AML-193 (cell line): ENCODE measurements at places on chromosomes 1 and 21.

DNA sequence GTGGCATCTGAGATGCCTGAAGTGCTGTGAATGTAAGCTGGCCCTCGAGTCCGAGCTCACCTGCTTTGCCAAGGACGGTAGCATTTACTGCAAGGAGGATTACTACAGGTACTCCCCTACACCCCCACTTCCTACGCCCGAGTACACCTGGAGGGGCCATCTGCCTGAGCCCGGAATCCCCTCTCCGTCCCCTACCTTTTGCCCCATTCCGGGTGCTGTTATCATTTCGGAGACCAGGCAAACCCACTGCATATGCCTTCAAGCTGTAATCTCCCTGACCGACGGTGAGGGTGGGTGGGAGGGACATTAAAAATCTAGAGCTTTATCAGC is 2.9 kb downstream of the LHX9 start:
- no peak for DNase-seq

GRCh38 chr1:58576325-58576726 is 726 bp downstream of the TACSTD2 start:
- no peak for DNase-seq

DNA sequence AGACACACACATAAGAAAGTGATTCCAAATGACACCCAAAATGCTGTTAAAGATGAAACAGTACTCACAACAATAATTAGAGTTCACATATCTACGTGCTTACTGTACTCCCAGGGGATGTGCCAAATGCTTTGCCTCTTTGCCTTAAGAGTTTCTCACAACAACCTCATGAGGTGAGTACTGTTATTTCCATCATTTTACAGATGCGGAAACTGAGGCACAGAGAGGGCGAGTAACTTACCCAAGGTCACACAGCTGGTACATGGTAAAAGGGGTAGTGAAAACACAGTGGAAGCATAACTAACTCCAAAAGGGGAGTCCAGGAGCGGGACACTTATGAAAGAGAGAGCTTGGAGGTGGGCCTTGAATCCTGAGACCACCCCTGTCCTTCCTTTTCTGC is 171.8 kb downstream of the ACTL8 start:
- no peak for DNase-seq

GRCh38 chr1:207362962-207363860 is 41.7 kb downstream of the CD55 start:
- DNase-seq = no peak

GRCh38 chr1:38547321-38547720 is 312.3 kb downstream of the RRAGC start:
- no peak for DNase-seq

DNA sequence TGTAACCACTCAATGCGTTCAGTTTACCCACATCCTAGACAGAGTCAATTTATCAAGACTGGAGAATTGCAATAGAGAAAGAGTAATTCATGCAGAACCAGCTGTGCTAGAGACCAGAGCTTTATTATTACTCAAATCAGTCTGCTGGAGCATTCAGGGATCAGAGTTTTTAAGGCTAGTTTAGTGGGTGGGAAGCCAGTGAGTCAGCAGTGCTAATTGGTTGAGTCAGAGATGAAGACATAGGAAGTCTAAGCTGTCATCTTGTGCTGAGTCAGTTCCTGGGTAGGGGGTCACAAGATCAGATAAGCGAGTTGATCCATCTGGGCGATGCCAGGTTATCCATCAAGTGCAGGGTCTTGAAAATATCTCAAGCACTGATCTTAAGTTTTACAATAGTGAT is 499.6 kb downstream of the MRPL39 start:
- DNase-seq = peak; percentile 4

GRCh38 chr1:74953622-74954021 is 180.6 kb upstream of the LHX8 start:
- DNase-seq = no peak

DNA sequence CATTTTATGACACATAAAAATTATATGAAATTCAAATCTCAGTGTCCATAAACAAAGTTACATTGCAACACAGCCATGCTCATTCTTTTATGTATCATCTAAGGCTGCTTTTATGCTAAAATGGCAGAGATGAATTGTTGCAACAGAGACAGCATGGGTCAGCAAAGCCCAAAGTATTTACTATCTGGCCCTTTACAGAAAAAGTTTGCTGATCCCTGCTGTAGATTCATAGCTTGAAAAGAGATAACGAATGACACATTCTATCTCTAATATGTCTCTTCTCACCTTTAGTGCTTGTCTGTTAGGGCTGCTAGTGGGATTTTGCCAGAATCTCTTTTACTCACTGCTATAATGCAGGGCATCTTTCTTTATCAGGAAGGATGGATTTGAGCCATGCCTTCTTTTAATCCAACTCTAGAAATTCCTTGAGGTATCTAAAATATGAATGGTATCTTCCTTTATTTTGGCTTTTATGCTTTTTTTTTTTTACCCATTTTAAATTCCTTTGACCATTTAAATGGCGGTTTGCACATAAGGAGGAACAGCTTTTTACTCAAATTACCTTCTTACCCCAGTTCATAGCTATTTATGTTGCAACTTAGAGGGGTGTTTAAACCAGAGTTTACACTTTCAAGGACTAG is 598.2 kb downstream of the PLPP3 start:
- no peak for DNase-seq

DNA sequence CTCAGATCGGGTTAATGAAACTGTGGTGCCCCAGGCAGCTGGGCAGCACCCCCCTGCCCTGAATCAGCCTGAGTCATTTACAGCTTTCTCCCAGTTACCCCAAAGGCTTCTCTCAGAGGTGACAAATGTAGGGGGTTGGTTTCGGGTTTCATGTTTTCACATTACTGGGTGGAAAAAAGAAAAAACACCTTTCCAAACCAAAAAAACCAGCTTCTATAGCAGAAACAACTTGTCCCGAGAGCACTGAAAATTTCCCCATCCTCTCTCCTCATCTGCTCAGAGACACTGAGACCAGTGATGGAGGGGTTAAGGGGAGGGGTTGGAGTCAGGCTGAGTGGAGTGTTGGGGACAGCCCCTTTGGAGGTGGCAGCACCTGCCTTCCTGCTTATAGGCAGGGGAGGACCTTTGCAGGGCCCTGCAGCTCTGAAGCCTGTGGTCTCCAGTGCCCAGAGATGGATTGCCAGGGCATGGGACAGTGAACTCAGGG is 15.6 kb downstream of the UTP11 start:
- no peak for DNase-seq

DNA sequence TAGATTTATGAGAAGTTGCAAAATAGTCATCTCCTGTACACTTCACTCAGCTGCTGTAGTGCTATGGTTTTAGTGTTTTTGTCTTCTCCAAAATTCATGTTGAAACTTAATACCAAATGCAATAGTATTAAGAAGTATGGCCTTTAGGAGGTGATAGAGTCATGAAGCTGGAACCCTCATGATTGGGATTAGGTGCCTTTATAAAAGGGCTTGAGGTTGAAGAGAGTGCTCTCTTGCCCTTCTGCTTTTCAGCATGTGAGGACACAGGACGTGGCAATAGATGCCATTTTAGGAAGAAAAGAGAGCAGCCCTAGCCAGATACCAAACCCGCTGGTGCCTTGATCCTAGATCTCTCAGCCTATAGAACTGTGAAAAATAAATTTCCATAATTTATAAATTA is 87.6 kb downstream of the CTH start:
- DNase-seq = peak; percentile 81

GRCh38 chr1:225695578-225696337 is 42.8 kb upstream of the ENAH start:
- DNase-seq = no peak

DNA sequence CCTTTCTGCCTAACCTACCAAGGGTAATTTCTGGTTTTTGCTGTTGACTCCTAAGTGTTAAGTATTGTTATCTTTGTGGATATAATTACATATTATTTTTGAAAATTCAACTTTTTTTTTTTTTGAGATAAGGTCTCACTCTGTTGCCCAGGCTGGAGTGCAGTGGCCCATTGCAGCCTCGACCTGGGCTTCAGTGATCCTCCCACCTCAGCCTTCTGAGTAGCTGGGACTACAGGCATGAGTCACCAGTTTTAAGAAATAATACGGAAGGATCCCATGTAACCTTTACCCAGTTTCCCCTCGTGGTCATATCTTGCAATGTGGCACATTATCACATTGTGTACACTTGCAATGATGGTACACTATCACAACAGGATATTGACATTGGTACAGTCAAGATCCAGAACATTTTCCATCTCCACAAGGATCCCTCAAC is 3.1 kb downstream of the CHD1L start:
- peak; percentile 35 for DNase-seq

- no peak for DNase-seq
Observed at GRCh38 chr1:148158341-148159003, 6.4 kb upstream of the NBPF11 start.

DNA sequence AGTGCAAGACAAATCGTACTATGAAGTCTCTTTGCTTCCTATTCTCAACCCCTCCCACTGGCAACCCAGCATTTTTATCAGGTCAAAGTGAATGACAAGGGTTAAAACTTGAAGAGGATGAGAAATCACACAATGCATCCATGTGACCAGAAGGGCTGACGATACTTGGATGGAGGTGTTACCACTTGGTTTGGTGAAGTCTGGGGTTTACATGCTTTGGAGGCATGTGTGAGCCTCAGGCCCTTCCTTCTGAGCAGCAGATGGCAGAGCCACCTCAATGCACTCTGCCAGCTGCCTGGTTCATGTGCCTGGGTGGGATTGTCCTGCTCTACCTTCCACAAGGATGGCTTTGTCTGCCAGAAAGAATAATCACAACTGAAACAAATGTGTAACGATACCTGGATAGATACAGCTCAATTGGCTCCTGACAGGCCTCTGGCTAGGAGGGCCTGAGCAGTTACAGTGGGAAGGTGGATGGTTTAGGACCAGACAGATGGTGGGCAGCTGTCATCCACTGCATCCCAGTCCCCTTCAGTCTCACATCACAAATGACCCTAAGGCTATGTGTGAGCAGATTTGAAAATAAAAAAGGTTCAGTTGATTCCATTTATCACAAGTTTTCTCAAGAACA is 51.5 kb upstream of the CNIH3 start:
- DNase-seq = no peak

- no peak for DNase-seq
Observed at GRCh38 chr1:41383094-41383852, 22.0 kb downstream of the FOXO6 start.

DNA sequence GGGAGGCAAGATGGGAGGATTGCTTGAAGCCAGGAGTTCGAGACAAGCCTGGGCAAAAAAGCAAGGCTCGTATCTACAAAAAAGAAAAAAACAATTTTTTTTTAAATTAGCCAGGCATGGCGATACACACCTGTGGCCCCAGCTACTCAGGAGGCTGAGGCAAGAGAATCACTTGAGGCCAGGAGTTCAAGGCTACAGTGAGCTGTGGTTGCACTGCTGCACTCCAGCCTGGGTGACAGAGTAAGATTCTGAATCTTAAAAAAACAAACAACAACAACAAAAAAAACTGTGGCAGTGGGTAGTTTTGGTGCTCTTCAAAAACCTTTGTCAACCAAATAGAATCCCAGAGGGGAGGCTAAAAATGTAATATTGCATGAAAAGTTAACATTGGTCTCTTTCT is 734 bp downstream of the PTPN22 start:
- DNase-seq = no peak

DNA sequence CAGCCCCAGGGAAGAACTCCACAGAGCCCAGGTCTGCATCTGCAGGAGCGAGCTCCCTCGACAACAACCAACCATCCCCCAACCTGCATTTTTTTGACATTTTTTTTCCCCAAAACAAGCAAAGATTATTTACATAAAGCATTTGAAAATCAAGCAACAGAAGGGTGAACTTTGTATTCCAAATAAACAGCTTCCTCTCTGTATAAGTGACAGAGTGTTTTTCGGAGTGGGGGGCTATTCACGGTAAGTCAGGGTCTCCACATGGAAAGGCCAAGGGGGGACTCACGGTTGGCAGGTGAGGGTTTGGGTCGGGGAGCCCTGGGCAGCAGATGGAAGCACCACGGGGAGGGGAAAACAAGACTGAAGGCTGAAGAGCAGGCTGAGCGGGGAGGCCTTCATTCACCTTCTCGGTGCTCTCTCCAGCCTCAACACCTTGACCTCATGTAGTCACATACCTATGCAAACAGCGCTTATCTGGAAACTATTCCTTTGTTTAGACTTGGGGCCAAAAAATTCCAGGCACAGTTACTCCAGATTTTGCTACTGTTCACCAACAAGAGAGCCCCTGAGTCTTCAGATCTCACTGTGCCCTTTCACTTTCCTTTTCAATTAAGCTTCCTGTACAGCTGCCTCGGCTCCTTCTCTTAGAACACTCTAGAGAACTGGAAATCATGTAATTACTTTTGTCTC is 27.6 kb downstream of the C2CD2 start:
- peak; percentile 24 for DNase-seq

- no peak for DNase-seq
Observed at GRCh38 chr1:39776400-39776713, 5.2 kb upstream of the OXCT2 start.

DNA sequence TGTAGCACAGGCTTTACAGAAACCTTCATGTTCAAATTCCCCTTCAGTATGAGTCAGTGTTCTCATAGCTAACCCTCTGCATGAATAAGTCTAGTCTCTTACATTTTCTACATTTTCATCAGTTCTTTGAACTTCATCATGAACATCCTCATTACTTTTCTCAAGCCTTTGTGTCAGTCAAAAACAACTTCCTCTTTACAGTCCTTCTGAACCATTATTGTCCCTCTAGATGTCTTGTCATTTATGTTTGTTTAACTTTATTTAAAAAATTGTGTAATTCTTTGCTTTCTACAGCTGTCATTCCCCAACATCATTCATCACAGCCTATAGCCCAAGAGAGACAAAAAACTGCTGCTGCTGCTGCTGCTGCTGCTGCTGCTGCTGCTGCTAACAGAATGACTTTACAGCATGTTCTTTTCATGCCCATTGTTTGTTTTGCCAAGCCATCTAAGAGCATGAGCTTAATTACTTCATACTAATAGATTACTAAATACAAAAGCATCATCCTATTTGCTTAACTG is 133.1 kb downstream of the LRRC40 start:
- peak; percentile 45 for DNase-seq

GRCh38 chr1:27726173-27727044 is 648 bp downstream of the FAM76A start:
- DNase-seq = peak; percentile 7

GRCh38 chr1:160081261-160081936 is at the start of gene KCNJ9:
TSS of gene KCNJ9 (plus strand) at chr1:160081538. CDS start at chr1:160084031, 2,493 bp downstream.
- DNase-seq = no peak

DNA sequence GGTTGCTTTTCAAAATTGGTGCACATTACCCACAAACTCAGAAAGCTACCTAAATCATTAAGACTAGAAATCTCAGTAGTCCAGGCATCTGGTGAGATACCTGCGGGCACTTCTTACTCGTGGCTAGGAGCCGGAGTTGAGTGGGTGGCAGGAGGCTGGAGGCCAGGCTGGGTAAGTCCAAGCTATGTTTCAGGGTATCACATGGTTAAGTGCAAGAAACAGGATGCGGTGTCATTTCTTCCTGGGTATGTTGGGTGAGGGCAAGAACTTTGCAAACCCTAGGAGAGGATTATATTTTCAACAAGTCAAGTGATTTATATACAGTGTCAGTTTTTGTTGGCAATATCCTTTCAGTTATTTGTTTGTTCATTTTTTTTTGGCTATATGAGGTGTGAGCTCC is 41.0 kb downstream of the VANGL1 start:
- DNase-seq = no peak

GRCh38 chr1:95503278-95504030 is 269.4 kb downstream of the RWDD3 start:
- DNase-seq = no peak

GRCh38 chr1:149884433-149885338 is 14.7 kb upstream of the BOLA1 start:
- DNase-seq = peak; percentile 83
